Right ventricle myocardium inferior (tissue), 1 donor: ENCODE measurements at places on chromosomes 13 and 19.

GRCh38 chr19:39154629-39155100 lies 29.1 kb downstream of the PAK4 start:
- no peak for DNase-seq

- no peak for DNase-seq
These were observed 1092.3 kb downstream of the EFNB2 start for GRCh38 chr13:105442949-105443699.

- DNase-seq, result no peak
These were observed 314.9 kb upstream of the SLITRK5 start for GRCh38 chr13:87356314-87356713.

- no peak for DNase-seq
These were observed at the start of gene SRRM5 for GRCh38 chr19:43611788-43612187. Gene SRRM5 (plus strand): TSS chr19:43612088. CDS start chr19:43612122, 34 bp downstream.

- no peak for DNase-seq
These were observed 294.7 kb downstream of the DCLK1 start for GRCh38 chr13:35836446-35836845.

GRCh38 chr13:73060251-73061160 lies 1.7 kb downstream of the KLF5 start:
- no peak for DNase-seq
